ENCODE measurements at places on chromosomes 11 and 22. TPM values are rescaled to one million over a fixed set of nuclear protein-coding genes. Genes with fewer than 3 reads are reported as not detected.

The IGLL1 gene
- not detected for total RNA-seq

The KRTAP5-8 gene
- not detected for total RNA-seq

The FXYD6 gene
- 0.33 TPM for total RNA-seq

The THRSP gene
- total RNA-seq, result not detected

The SPTY2D1 gene
- total RNA-seq, result 19.9 TPM

The PDGFD gene
- 9.5 TPM for total RNA-seq

The MLC1 gene
- total RNA-seq, result not detected

The SLC22A12 gene
- not detected for total RNA-seq

The LDLRAD3 gene
- total RNA-seq, result 21.6 TPM

The GGT5 gene
- total RNA-seq, result 21.3 TPM

The IGF2 gene
- total RNA-seq, result 17.8 TPM

The CCND1 gene
- total RNA-seq, result 360 TPM

The GRM5 gene
- 0.33 TPM for total RNA-seq

The TFIP11 gene
- total RNA-seq, result 39.9 TPM

The SHANK2 gene
- 0.19 TPM for total RNA-seq

The TTLL1 gene
- 9.8 TPM for total RNA-seq

The RASD2 gene
- not detected for total RNA-seq

The SYCE3 gene
- total RNA-seq, result not detected

The SMC1B gene
- total RNA-seq, result not detected

The SEC14L6 gene
- 0.19 TPM for total RNA-seq

The SSTR3 gene
- total RNA-seq, result not detected

The FOLR1 gene
- total RNA-seq, result not detected

The H19 gene
- 28.1 TPM for total RNA-seq

The PATE4 gene
- not detected for total RNA-seq

The OSBPL5 gene
- total RNA-seq, result 34.4 TPM

The TREH gene
- total RNA-seq, result not detected

The PICALM gene
- 254 TPM for total RNA-seq

The MYEOV gene
- 0.33 TPM for total RNA-seq

The SUSD2 gene
- total RNA-seq, result 0.10 TPM

The DUSP8 gene
- total RNA-seq, result 0.57 TPM

The ROBO3 gene
- total RNA-seq, result 20.5 TPM
